ENCODE measurements at places on chromosomes 2 and 18.
A peak's percentile ranks its signal among the peaks of the same experiment; 100 is the strongest.

GRCh38 chr2:176653479-176654443, 384.5 kb downstream of the MTX2 start:
- peak; percentile 27 for DNase-seq

DNA sequence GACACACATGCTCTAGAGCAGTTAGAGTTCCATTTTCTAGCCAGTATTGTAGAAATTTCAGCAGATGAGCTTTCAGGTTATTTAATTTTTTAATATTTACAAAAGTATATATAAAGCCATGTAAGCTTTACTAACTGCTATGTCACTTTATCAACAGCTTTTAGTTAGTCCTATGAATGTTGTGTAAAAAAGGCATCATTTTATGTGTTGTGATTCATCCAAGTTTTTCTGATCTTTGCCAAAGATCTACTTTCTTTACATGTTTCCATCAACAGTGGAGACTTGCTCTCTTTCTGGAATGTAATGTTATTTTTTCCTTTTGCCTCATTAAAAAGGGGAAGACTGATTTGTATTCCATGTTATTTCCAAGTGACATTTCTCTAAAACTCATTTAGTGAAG, 125.2 kb upstream of the TFPI start:
- no peak for DNase-seq

DNA sequence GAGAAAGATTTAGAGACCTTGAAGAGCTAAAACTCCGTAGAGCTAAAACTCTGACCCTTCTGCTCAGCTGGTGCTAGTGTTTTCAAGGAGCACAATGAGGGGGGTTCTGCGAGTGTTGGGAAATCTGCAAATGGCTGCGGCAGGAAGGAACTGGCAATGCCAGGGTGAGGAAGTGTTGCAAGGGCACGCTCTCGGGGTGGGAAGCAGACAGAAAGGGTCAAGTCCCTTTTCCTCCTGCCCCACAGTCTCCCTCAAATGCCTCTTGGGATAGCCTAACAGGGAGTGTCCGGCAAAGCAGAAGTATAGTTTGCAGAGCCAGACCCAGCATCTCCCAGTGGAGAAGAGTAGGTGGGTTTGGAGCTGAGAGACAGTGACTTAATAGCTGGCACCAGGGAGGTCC, 60.5 kb downstream of the NCAPH start:
- DNase-seq = no peak

- no peak for DNase-seq
These were observed 1059.3 kb upstream of the GYPC start for GRCh38 chr2:125596612-125597011.

DNA sequence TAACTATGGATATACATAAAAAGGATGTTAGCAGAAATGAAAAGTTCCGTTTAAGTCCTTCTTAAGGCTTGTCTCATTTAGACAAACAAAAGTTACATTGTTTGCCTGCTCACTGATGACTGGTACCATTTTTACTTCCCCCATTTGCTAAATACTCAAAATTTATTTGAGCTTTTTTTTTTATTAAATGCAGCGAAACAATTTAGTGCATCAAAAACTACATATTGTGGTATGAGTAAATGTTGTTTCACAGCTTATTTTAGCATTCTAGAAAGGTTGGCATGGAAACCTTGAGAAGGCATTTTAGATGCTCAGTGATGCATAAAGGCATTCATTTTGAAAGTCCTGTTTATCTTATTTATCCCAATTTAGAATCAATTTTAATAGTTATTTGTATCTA, 100.0 kb downstream of the MAP2 start:
- no peak for DNase-seq

GRCh38 chr2:79782576-79783452, 270.0 kb downstream of the CTNNA2 start:
- DNase-seq = no peak

Measured in CD4-positive, alpha-beta T cell treated with Interleukin-1 beta for 1 hour (primary cell).